ENCODE measurements at places on chromosomes 16 and 17.

DNA sequence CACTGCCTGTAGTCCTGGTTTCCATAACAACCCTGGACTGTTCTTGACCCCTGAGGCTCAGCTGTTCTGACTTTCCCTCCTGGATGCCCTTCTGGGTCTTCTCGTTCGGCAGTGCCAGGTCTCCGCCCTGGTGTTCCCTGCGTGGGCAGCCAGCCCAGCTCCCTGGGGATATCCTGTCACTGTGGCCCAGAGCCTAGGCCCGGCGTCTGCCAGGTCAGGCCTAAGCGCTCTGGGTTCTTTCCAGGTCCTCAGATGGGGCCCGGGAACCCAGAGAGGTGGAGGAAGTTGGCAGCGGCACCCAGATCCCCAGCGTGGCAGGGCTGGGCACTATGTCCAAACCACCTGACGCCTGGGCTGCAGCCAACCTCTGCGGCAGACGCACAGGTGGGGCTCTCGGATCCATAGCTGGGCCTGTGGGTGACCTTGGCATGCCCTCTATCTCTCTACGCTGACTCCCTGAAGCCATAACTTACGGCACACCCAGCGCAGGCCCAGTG, 12.5 kb upstream of the ATP2A3 start:
- no peak for DNase-seq

DNA sequence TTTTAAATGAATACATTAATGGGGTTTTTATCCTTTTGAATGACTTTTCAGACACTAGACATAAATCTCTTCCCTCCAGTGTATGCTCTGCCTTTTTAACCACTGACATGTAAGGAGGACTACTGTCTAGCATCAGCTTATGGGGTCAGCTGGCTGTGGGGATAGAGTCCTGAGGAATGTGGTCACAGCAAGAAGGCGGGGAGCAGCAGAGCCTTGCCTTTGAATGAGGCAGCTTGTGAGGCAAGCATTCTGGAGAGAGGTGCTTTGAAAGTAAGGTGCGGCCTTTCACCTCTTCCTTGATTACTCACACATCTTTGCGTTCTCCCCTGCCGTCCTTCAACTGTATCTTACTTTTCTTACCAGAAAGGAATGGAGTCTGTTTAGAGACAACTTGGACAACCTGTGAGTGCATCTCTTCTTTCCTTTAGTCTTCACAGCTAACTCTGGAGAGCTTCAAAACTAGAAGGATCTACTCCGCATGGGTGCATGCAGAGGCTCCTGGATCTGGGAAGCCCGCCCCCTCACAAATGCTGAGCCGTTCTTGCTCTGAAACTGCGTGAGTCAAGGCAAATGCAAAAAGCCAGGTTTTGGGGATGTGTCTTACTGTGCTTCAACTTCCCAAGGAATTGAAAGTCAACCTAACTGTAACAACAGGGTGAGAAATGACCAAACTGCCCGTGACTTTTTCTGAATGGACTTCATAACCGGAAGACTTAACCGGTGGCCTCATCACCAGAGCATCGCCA, 49.9 kb downstream of the ADCY7 start:
- no peak for DNase-seq

DNA sequence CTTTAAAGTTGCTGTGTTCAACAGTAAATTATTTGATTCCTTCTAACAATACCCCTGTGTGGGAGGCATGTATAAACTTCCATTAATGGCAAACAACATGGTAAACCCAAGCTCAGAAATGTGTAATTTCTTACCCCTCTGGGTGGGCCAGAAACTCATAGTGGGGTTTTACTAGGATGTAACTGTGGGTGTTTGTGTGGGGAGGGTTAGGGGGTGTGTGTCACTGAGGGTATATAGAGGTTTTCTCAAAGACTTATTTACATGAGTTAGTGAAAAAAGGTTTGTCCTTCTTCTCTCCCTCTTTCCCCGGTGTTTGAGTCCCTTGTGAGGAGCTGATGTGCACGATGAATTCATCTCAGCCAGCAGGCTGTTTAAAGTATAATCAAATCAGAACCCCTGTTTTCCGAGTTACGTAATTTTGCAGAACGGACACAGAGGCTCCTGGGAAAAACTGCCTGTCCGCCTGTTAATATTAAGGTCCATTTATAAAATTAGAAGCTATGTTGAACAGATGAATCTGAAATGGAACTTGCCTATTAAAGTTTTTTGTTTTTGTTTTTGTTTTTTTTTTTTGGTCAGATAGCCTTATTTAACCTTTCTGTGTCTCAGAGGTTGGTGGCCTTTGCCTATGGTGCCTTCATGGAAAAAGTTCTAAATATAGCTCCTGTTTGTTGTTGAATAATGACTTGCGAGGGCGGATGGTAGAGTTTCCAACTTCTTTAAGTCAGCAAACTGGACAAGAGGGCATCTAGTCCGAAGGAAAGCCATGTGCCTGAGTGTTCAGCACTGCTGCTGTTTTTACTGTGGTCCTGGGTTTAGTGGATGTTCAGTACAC, 73.3 kb downstream of the MSI2 start:
- DNase-seq: no peak

GRCh38 chr17:46039592-46040186, 40.6 kb downstream of the STH start:
- no peak for DNase-seq

- no peak for DNase-seq
Measured at GRCh38 chr17:45149669-45150664, 1.7 kb downstream of the HEXIM1 start.

DNA sequence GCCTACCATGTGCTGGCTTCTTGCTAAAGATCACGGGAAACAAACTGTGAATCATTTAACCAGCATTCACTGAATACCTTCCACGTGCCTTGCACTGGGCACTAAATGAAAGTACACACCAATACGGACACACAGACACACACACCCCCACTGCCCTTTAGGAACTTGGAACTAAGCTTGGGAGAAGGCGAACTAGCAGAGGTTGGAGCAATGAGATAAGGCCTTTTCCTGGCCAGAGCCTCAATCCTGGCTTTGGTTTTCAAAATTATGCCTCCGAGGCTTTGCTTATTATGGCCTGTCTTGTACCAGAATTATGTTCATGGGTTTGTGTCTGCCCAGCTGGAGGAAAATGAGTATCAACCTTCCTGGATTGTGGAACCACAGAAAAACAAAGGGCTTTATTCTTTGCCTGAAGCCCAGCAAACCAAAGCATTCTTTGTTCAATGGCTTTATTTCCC, 32.3 kb downstream of the CPPED1 start:
- no peak for DNase-seq

DNA sequence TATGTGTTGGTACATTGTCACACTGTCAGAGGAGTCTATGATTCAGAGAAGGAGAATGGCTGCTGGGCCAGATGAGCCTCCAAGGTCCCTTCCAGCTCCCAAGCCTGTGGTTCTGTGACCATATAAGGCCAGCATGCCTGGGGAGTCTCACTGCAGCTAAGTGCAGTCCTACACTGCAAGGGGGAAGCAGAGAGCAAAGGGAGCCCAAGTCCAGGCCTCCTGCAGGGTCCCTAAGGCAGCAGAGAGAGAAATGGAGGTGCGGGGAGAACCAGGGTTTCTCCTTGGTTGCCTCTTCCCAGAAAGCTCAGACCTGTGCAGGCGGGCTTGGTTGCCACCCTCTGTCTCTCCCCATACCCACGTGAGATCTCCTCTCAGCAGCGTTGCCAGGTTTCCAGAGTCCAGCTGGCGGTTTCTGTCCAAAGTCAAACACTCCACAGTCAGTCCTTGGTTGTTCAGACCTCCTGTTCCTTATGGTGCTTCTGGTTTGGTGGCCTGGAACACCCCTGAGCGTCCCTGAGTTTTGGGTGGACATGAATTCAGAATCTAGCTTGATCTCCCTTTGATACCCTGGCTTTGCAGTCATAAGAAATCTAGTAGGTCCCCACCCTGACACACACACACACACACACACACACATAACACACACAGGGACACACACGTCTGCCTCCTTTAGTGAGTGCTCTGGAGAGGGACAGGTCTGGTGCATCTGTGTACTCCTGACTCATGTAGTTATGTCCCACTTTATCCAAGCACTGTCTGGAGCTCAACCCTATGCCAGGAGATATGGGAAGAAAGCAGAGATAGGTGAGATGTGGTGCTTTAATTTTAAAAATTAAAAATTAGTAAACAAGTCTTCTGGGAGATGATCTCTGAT, 78.8 kb downstream of the GNAO1 start:
- no peak for DNase-seq

DNA sequence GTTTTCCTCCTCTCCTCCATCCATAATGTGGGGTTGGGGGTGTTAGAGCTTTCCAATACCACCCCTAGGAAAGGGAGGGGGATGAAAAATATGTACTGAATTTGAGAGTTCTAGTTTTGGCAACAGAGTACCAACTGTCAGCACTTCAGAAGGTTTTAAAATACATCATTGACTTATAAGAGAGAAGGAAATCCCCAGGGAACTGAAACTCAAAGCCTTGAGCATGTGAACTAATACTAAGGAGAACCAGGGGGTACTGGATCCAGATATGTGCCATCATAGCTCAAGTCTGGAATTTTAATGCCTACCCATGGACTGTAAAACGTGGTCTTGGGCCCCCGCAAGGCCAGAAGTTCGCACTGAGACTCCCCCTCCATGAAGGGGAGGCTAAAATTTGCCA, 15.8 kb downstream of the CACNG5 start:
- DNase-seq: no peak

- no peak for DNase-seq
Measured at GRCh38 chr16:76984196-76984595, 206.8 kb upstream of the MON1B start.

GRCh38 chr17:19457830-19458271, 46.8 kb downstream of the RNF112 start:
- no peak for DNase-seq

- DNase-seq: no peak
Measured at GRCh38 chr17:56890390-56890789, 23.5 kb downstream of the TRIM25 start.

DNA sequence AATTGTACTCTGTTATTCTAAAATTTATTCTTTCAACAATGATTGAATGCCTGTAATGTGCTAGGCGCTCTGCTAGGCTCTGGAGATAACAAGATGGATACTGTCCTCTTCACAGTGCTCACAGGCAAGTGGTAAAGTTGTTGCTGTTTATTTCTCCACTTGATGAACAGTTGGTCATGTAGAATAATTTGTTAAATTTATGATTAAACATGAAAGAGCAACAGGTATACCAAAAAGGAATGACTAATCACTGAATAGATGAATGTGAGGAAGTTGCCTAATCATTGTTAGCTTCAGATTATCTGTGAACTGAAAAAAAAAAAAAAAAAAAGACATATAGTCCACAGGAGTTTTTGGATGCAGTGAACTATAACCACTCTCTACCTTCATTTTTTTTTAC, 62.3 kb downstream of the NFATC3 start:
- no peak for DNase-seq

GRCh38 chr17:71760062-71760720, 360.6 kb upstream of the SOX9 start:
- DNase-seq: no peak

GRCh38 chr16:73000020-73000906, 47.7 kb downstream of the ZFHX3 start:
- DNase-seq: no peak

- DNase-seq: no peak
Measured at GRCh38 chr17:56548661-56549060, 44.8 kb upstream of the NOG start.

GRCh38 chr17:74972107-74972972, at the start of gene HID1:
TSS of gene HID1 (minus strand) at chr17:74972759. CDS start at chr17:74972656, 103 bp downstream.
- peak; percentile 19 for DNase-seq
